ENCODE measurements at places on chromosomes 5 and 9.

DNA sequence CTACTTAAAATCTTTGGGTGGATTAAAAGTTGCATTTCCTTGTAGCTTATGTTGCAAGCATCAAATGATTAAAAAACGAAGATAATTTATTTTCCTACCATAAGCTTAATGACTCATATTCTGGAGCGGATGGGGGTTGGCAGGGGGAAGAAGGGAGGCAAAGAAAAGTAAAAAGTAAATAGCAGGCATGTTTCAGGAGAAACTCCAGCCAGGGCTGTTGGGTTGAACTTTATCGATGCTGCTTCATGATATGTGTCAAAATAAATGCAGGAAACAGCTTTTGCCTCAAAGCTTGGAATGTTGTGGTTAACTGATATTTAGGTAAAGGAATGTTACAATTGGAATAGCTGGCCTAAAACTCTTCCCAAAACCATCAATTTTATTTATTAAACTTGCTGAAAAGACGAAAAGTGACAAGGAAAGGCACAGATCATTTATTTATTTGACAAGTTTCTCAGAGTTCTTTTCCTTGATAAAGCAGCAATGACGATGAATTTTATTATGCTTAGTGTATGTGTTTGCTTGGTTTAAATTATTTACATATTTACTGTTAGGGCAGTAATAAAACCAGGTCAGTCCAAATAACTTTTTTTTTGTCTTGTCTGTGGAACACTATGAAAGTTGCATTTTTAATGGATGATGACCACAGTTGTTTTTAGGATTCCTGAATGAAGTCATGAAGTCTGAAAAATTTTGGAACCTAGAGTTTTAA lies 177.9 kb downstream of the PCSK1 start:
- DNase-seq, result no peak

GRCh38 chr5:172892713-172893112 lies 58.7 kb downstream of the ERGIC1 start:
- DNase-seq, result no peak

GRCh38 chr5:128487041-128487440 lies 51.0 kb downstream of the FBN2 start:
- no peak for DNase-seq

GRCh38 chr5:132387640-132388117 lies 18.2 kb downstream of the SLC22A5 start:
- no peak for DNase-seq

- no peak for DNase-seq
Measured at GRCh38 chr9:93996863-93997262, 41.7 kb upstream of the BARX1 start.

DNA sequence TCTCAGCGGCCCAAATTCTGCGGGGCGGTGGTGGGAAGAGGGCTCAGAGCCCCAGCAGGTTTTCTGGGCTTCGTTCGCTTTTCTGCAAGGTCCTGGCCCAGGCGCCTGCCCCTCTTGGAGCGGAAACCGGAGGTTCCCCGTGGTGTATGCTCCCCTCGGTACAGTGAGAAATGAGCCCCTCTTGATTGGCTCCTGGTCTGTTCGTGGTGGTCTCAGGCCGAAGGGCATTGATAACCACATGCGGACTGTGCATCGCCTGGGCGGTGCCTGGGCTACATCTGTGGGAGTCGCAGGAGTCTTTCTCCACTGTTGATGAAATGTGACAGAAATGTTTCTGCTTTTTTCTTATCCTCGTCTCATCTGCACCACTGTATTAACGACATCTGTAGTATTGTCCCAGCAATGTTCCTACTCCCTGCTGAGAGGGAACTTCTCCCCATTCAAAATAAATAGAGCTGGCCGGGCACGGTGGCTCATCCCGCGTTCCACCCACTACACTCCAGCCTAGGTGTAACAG lies 682 bp downstream of the MAN1B1 start:
- no peak for DNase-seq

GRCh38 chr5:22431840-22432239 lies 421.3 kb downstream of the CDH12 start:
- no peak for DNase-seq

GRCh38 chr9:98182069-98182820 lies 10.2 kb downstream of the CORO2A start:
- no peak for DNase-seq

DNA sequence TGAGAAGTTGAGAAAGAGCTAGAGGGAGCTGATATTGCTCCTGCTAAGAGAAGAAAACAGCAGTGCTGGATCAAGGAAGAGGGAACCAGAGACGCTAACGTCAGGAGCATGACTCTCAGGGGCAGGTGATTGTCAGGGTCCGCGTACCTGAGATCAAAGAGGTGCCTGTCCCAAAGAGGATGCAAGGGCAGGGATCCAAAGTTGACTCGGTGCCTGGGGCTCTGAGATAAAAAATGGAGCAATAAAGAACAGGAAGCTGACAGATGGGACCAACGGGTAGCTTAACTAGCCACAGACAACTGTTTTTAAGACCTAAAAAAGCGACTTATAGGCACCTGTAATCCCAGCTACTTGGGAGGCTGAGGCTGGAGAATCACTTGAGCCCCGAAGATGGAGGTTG lies 517.8 kb downstream of the IRX1 start:
- no peak for DNase-seq

- no peak for DNase-seq
Measured at GRCh38 chr5:92836855-92837755, 743.9 kb downstream of the NR2F1-AS1 start.

DNA sequence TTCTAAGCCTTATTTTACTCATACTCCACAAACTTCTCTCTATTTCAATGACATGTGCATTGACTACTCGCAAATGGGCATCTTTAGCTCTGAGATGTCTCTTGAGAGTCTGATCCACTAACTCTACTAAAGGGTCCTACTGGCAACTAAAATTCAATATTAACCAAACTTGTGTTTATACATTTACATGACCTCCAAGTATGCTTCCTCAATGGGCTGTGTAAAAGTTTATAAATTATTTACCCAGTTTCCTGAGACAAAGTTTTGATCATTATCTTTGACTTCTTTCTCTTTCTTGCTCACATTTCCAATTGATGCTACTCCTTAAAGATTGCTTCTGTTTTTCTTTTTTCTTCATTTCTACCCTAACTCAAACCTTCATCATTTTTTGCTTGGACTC lies 510.1 kb upstream of the DAB2 start:
- no peak for DNase-seq

DNA sequence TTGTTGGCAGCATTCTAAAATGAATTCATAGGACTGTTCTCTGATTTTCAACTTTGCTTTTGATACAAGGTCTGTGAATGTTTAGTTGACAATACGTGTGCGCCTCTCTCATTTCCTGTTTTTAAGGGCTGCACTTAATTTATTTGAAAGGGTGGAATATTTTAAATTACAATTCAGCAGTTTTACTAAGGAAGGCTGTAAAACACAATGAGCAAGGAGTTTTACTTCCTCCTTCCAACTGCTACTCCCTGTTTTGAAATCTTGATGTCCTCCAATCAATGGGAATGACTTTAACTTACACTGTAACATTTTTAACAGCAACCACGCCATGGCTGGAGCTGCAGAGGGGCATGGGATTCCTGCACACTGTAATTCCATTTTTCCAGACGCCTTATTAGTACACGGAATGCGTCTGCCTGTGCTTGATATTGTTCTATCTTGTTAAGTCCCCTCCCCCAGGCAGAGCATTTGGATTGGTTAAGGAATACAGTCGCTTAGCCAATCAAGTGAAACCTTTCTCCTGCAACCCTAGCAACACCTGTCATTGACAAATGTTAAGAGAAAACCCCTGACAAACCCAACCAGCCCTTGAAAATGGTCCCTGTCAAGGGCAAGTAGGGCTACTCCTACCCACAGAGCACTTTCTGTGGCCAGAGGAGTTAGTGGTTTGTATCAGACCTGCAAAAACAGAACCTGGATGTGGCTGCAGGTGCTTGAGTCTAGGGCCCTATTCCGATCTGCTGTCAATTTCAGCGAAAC lies 12.5 kb upstream of the ZSWIM6 start:
- no peak for DNase-seq

GRCh38 chr5:24364711-24365110 lies 280.1 kb downstream of the CDH10 start:
- DNase-seq, result no peak

DNA sequence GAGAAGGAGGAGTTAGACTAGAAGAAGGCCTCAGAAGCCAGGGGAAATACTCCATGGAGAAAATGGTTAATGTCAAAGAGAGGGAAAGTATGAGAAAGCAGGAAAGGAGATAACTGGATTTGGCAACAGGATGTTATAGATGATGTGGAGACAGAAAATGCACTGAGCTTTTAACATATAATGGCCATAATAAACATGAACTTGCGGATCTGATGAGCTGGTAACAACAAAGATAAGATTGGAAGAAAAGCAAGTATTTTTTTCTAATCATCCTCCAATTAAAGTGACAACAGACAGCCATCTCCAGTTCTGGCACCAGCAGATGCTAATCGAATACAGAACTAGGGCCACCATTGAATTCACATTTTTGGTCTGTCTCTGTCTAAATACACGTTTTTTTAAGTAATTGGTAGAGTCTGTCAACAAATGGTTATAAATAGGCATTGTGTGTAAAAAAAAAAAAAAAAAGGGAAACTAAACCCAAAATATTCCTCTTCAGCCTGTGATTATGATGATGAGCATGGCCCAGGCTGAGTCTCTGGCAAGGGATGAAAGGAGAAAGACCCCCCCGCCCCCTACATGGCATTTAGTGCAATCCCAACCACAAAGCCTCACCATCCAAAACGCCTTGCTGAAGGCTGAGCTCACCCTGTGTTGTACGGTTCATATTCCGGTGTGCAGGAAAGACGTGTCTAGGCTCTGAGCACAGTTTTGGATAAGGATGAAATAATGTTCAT lies 149.5 kb upstream of the LHFPL2 start:
- DNase-seq, result no peak

GRCh38 chr5:133117912-133118445 lies 66.2 kb downstream of the HSPA4 start:
- no peak for DNase-seq

GRCh38 chr5:87400305-87400899 lies 12.3 kb downstream of the CCNH start:
- DNase-seq, result no peak

DNA sequence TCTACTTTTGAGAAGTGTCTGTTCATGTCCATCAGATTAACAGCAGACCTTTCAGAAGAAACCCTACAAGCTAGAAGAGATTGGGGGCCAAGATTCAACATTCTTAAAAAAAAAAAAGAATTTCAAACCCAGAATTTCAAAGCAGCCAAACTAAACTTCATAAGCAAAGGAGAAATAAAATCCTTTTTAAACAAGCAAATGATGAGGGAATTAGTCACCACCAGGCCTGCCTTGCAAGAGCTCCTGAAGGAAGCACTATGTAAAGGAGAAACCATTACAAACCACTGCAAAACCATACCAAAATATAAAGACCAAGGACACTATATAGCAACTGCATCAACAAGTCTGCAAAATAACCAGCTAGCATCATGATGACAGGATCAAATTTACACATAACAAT lies 124.6 kb upstream of the PDE4D start:
- no peak for DNase-seq

GRCh38 chr5:22050931-22051330 lies 802.2 kb downstream of the CDH12 start:
- DNase-seq, result no peak

GRCh38 chr9:8456344-8456743 lies 656.8 kb upstream of the DMAC1 start:
- DNase-seq, result no peak

- DNase-seq, result no peak
Measured at GRCh38 chr9:104923289-104923688, 4.7 kb downstream of the ABCA1 start.

GRCh38 chr5:172180936-172181335 lies 7.1 kb downstream of the STK10 start:
- no peak for DNase-seq

GRCh38 chr9:6413365-6414246 lies 607 bp downstream of the UHRF2 start:
- DNase-seq, result no peak

DNA sequence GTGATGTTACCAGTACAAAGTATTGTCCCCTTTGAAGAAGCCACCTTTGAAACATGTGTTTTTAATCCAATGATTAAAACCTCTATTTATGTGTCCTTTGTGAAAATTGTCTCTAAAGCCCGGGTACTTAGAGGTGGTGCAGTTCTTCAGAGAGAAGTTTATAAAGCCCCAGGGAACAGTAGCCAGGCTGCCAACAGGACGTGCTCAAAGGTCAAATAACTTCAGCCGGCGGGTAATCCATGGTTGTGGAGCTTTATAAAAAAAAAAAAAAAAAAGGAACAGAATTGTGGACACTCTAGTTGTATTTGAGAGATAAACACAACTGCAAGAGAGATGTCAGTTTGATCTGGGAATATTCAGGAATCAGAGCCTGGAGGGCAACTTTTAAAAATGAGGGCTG lies 57.9 kb upstream of the CTNND2 start:
- DNase-seq, result no peak

DNA sequence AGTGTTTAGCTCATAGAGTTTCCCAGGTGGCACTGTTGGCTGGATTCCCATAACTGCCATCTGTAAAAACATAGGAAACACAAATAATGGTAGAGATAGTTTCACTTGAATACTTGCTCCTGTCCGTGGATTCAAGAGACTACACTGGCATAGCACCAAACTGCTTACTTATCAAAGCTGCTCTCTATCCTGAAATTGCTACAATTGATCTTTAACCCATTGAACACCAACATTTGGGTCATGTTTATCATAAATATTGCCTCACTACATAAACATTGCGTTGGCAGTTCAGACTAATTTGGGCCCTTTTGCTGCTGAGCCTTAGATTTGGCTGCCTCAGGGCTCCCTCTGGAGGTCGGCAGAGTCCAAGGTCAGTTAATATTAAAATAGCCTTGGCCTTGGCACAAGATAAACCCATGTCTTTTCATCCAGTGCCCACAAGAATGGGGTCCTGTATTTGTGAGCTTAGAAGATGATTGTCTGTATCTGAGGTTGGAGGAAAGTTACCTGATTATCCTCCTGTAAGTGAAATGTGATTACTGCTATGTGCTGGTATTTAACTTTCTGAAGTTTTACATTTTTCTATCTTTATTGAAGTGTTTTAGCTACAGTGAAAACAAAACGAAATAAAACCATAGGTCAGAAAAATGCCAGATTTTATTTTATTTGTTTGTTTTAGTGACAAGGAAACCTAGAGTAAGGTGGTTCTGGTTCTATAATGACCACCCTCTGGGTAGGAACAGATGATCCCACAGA lies 4.0 kb upstream of the RANBP3L start:
- DNase-seq, result no peak

DNA sequence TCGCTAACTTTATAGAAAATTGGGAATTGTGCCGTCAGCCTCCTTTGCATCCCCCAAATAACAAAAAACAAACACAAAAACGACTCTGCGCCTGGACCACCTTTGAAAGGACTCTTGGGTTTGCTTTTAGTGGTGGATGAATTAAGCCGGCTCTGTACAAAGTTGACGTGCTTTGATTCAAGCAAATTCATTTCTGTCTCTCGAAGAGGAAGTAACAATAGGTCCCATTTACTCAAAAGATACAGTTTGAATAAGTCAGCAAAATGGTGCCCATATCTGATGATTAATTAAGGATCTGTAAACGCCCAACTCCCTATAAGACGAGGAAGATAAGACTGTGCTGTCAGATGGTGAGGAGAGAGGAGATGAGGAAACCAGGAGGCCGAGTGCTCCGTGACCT lies 67.8 kb downstream of the AK8 start:
- DNase-seq, result no peak

- DNase-seq, result no peak
Measured at GRCh38 chr9:78278177-78278777, 18.6 kb upstream of the PSAT1 start.

- DNase-seq, result no peak
Measured at GRCh38 chr5:180619563-180619915, 28.2 kb upstream of the SCGB3A1 start.

GRCh38 chr5:78819166-78819565 lies 165.9 kb downstream of the ARSB start:
- no peak for DNase-seq
